ENCODE measurements at places on chromosomes 13 and 19. TPM values are rescaled to one million over a fixed set of nuclear protein-coding genes. Genes with fewer than 3 reads are reported as not detected.

CGB2 gene
- 0.57 TPM for total RNA-seq

IFNL1 gene
- total RNA-seq, result not detected

GNA15 gene
- total RNA-seq, result not detected

OR7A5 gene
- not detected for total RNA-seq

LRG1 gene
- total RNA-seq, result 0.72 TPM

YJEFN3 gene
- total RNA-seq, result 13.3 TPM

EXOSC5 gene
- 23.6 TPM for total RNA-seq

CLDN10 gene
- 4.6 TPM for total RNA-seq

All from endodermal cell (in vitro differentiated cells).